Activated naive CD4-positive, alpha-beta T cell treated with anti-CD3 and anti-CD28 coated beads, Interleukin-2, amount 50 U/mL, for 72 hours (primary cell): ENCODE measurements at places on chromosomes 7 and 10. TPM values are rescaled to one million over a fixed set of nuclear protein-coding genes. Genes with fewer than 3 reads are reported as not detected.

GRCh38 chr10:128875956-128876736 lies 590.9 kb upstream of the MGMT start:
- no peak for DNase-seq

DNA sequence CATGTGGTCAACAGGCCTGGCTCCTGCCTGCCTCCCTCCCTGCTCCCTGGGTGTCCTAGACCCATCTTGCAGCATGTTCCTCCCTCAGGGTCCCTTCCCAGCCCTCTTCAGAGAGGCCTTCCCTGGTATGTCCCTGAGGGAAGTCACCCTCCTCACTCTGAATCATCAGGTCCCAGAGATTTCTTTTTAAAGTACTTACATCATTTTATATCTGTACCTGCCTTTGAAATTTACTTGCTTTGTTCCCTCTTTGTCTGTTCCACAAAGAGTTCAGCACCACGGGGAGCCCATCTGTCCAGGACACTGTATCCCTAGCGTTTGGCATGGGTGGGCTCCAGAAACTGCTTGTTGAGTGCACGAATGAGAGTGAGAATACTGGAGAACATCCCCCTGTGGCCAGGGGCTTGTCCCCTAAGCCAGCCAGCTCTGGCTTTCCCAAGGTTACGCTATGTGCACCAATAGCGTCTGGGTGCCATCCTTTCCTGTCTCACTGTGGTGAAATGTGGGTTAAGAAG lies 50.6 kb upstream of the IGFBP3 start:
- DNase-seq: no peak

DNA sequence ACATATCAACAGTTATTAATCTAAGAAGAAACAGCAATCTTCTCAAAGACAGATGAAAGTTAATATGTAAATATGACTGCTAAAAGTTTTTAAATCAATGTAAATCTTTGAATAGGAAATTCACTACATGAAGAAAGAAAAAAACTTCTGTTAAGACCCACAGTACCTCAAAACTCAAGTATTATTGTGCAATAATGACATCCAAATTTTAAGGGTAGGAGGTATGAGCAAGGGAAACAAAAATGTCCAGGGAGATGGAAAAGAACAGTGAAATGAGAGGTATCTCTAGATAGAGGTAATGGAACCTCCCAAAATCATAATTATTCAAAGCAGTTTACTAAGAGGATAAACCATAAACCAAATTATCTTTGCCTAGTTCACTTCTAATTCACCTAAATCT lies 436.8 kb downstream of the PARD3 start:
- no peak for DNase-seq

DNA sequence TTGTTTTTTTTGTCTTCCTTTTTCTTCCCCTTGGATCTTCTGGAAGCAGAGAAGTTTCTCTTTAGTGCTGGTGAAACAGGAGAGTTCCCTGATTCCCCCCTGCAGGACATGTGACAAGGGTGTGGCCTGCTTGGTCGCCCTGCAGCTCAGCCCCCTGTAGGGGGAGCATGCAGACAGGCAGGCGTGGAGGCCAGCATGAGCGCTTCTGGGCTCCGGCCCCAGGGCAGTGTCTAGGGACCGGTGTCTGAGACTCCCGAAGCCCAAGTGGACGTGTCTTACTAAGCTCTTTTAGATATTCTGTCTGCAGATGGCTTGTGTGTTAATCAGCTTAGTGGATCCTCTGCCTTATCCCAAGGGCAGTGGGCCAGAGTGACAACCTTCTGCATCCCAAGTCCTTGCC lies 26.1 kb downstream of the PRSS58 start:
- DNase-seq: no peak

- no peak for DNase-seq
These were observed 63.7 kb upstream of the ANTXRL start for GRCh38 chr10:46223064-46223480.

DNA sequence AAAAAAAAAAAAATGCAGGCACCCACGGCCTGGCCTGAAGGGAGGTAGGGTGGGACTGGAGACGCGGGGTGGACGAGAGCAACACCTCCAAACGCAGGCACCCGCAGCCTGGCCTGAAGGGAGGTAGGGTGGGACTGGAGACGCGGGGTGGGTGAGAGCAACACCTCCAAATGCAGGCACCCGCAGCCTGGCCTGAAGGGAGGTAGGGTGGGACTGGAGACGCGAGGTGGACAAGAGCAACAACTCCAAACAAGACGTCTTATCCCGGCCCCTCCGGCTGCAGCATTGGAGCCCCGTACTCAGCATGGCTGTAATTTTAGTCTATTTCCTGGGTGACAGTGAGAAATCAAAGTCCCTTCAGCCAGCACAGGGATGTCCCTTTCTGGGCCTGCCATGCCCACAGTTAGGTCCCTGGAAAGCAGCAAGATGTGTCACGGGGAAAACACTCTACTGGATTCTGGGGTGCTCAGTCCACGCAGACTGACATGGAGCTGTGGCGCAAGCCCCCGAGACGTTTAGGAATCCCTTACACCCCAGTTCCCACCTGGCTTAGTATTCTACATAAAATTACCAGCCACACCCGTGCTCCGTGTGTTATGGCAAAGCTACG lies 119.9 kb downstream of the WDR37 start:
- DNase-seq: no peak

- no peak for DNase-seq
These were observed 8.2 kb downstream of the PRXL2A start for GRCh38 chr10:80416479-80417098.

GRCh38 chr7:127758105-127758504 lies 106.1 kb downstream of the SND1 start:
- no peak for DNase-seq

DNA sequence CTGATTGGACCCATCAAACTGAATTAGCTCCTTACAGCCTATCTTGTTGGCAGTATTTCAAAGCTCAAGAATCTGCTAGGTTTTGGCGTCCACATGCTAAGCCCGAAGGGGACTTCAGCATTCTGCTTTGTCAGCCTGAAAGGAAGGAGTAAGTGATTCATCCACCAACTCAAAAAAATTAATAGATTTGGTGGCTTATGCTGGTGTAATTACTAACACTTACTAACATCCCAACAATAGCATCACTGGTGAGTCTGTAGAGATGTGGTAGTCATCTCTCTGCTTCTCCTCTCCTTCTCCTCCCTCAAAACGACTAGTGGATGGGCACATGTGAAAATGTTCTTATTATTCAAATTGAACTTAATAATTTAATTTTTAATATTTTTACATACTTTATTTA lies 53.8 kb upstream of the EGR2 start:
- no peak for DNase-seq

- DNase-seq: no peak
These were observed 29.3 kb upstream of the PDCD4 start for GRCh38 chr10:110842326-110842904.

- DNase-seq: no peak
These were observed 641 bp upstream of the ASB13 start for GRCh38 chr10:5666841-5667630.

DNA sequence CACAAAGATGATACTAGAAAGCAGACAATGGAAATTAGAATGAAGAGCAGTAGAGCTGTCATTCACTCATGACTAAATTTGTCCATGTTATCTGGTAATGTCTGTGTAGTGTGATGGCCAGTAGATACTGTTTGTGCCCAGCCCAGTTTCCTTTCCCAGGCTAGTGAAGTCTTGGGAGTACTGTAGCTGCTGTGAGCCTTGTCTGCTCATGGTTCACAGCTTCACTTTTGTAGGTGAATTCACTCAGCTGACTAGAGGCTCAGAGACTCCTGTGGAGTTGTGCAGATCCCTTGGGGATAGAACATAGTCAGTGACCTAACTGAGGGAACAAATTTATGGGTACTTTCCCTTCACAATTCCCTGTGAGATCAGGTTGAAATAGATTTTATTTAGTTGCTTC lies 572.5 kb downstream of the ARL4A start:
- DNase-seq: no peak

GRCh38 chr7:87375662-87376435 lies 30.4 kb downstream of the CROT start:
- DNase-seq: no peak

DNA sequence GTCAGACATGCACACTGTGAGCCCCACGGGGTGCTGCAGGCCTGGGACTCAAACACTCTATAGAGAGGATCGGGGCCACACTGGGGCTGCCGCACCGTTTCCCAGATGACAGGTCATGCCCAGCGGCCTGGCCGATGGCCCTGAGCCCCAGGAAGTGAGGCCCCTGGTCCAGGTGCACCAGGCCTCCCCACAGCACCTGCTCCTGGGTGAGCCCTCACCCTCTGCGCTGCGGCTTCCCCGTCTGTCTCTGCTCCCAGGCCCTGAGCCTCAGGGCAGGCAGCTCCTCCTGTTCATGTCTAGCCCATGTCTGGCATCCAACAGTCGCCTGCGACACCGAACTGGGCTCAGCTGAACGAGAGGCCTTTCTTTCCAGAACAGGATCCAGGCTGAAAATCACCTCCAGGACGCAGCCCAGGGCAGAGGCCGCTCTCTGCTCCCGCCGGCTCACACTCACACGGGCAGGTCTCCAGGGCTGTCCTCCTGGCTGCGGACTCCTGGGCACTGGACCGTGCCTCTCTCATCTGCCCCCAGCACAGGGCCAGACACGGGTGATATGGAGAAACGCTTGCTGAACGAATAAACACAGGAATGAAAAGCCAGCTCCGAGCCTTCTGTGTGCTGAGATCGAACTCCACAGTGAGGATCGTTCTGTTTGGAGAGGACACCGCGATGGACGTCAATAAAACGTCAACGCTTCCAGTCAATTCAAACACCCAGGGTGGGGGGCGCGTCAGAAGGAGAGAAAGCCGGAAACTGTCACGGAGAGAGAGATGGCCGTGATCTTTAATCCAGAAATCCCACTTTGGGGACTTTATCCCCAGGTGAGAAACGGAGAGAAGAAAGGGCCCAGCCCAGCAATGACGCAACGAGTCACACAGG lies 202.4 kb downstream of the ELFN1 start:
- no peak for DNase-seq

GRCh38 chr7:112752576-112752975 lies 37.6 kb downstream of the TMEM168 start:
- no peak for DNase-seq

DNA sequence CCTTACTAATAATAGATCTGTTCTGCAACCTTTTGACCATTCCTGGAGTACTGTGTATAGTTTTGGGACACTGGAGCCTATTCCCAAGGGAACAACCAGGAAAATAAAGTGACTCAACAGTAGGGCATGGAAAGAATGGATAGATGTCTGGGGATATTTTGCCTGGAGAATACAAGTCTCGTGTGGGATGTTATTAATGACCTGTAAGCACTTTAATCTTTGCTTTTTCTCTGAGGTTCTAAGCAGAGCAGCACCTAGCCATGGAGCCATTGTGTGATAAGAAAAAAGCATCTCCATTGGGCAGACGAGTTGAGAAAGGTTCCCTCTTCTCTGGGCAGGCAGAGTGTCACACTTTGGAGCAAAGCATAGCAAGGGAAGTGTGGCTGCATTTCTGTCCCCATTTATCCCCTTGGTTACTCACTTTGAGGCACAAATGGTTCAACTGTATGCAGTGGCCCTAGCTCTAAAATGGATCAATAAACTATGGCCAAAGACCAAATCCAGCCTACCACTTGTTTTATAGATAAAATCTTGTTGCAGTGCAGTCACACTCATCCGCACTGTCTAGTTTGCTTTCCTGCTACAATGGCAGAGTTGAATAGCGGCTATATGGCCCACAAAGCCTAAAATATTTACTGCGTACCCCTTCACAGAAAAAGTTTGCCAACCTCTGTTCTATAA lies 21.0 kb upstream of the CCDC71L start:
- DNase-seq: no peak

Gene PALD1
- total RNA-seq: 0.20 TPM

Gene ODAD2
- total RNA-seq: not detected

Gene CRYGN
- 0.61 TPM for total RNA-seq

Gene EPHB6
- total RNA-seq: 32.8 TPM

Gene IDI2
- not detected for total RNA-seq

Gene MACC1
- not detected for total RNA-seq

Gene LRWD1
- total RNA-seq: 12.5 TPM

Gene FKBP6
- total RNA-seq: not detected
